ENCODE measurements at places on chromosomes 11 and 22. TPM values are rescaled to one million over a fixed set of nuclear protein-coding genes. Genes with fewer than 3 reads are reported as not detected.

KCNK7 gene
- total RNA-seq = 9.1 TPM

KIRREL3 gene
- total RNA-seq = not detected

PDE3B gene
- 144 TPM for total RNA-seq

LRRC74B gene
- total RNA-seq = not detected

ZFTA gene
- 5.7 TPM for total RNA-seq

IGSF9B gene
- total RNA-seq = 10.1 TPM

KCNK4 gene
- total RNA-seq = not detected
